ENCODE measurements at places on chromosomes 6 and 20.

DNA sequence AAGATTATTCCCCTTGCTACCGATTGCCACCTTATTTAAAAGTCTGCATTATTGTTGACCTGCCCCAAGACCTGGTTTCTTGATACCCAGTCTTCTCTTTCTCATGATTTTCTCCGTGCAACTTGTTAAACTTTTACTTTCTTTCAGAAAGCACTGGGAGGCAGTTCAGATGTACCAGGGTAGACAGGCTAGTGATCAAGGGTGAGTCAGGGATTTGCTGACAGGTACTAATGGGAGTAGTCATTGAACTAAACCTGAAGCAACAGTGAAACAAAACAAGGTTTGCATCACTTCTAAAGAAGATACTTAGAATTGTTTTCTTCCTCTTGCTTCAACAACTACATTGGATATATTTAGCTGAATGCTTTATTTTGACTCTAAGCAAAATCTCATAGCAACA lies 124.4 kb downstream of the KCNQ5 start:
- DNase-seq: no peak

- no peak for DNase-seq
Measured at GRCh38 chr6:135209803-135210202, 28.7 kb downstream of the MYB start.

GRCh38 chr6:111763381-111763780 lies 109.9 kb downstream of the FYN start:
- DNase-seq: no peak

DNA sequence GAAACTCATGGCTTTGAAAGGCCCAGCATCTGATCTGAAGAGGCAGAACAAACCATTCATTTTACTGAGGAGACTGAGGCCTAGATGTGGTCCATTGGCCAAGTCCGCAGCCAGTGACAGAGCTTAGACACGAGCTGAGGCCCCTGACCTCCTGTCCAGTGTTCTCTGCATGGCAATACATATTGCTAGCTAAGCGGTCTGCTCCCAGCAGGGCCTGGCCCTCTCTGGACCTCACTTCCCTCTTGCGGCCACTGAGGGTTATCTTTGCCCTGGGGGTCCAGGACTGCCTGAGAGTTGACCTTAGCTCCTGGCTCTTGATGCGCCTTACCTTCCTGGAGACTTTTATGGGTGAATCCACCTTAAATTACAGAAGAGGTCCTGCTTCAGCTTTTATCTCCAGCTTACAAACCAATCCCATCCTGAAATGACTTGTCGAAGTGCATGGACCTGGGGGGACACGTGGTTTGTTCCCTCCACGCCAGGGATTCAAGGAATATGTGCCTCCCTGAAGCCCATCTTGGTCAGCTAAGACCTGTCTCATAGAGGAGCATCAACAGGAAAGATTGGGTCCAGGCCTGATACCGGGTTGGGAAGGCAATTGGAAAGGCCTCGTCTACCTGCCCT lies 75.6 kb downstream of the CNBD2 start:
- DNase-seq: no peak

DNA sequence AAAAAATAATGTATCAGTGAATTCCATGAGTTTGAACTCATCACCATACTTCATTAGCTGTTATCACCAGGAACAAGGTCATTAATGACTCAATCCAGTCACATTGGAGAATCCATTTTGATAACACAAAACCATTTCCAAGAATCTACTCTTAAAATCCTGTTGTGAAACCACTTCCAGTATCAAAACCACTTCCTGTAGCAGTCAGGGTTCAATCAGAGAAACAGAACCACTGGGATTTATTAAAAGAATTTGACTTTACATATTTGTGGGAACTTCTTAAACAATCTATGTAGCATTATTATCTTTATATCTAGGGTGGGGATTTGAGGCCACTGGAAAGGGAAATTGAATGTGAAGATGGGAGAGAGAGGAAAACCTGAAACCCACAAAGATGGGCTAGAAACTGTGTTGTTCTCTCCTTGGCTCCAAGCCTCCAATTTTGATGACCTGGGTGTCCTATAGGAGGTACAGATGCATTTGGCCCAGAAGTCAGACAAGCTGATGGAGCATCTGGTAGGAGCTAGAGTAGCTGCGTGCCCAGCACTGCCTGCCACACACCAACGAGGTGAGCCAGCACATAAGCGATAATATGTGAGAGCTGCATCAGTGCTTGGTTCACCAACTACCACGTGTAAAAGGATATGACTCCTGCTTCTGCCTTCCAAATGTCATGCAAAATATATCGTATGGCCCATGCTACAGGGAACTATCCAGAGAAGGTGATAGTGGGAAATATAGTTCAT lies 117.0 kb downstream of the TMEM200A start:
- no peak for DNase-seq

- no peak for DNase-seq
Measured at GRCh38 chr6:129099696-129100095, 216.8 kb downstream of the LAMA2 start.

GRCh38 chr6:21321531-21321930 lies 272.0 kb upstream of the SOX4 start:
- no peak for DNase-seq

- no peak for DNase-seq
Measured at GRCh38 chr20:48889140-48889790, 32.2 kb upstream of the ARFGEF2 start.

GRCh38 chr6:145400508-145400907 lies 334.8 kb downstream of the EPM2A start:
- no peak for DNase-seq

DNA sequence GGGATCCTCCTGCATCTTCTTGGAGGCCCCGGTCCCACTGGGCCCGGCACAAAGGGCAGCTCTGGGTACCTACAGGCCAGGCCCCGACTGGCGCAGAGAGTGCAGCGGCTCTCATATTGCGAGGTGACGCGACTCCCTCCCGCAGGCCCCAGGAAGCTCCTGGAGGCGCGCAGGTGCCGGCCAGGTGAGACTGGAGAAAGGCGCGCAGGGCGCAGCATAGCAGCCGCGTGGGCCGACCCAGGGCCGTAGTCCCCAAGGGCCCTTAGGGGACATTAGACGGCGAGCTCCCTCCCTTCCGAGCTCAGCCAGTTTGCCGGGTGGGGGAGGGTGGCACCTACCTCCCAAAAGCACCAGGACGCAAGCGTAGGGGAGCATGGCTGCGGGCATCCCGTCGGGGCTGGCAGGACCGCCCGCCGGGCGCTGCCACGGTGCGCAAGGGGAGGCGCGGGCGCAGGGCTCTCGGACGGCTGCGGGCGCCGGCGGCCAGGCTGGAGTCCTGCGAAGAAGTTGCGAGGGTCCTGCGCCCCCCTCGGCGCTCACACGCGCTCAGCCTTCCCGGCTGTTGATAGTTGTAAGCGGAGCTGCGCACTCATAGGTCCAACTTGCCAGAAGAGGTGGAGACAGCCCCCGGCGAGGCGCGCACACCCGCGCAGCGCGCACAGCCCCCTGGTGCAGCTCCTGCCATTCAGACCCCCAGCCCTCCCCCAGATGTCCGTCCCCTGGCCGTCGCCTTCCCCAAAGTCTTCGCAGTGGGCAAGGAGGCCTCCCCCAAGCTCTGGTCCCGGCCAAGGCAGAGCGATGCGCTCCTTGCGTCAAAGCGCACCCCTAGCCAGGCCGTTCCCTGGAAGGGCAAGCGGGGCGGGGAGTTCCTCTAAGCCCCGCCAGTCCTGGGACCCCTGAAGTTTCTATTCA lies 622 bp downstream of the APCDD1L start:
- no peak for DNase-seq

GRCh38 chr6:43076464-43077332 lies 584 bp downstream of the PTK7 start:
- DNase-seq: no peak

DNA sequence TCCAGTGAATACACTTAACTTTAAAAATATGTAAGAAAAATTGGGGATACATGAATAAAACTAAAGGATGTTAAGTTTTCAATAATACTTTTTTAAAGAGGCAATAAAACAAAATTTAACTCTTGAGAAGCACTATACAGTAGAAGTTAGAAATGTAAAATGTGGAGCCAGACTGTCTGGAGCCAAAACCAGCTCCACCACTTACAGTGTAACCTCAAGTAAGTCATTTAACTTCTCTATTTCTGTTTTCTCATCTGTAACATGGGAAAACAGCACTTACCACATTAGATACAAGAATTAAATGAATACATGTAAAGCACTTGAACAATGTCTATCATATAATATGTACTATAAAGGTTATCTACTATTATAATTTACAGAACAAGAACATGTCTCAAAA lies 6.7 kb downstream of the ATG5 start:
- DNase-seq: no peak

GRCh38 chr20:46683939-46684750 lies 5.1 kb downstream of the TP53RK start:
- DNase-seq: no peak

- DNase-seq: no peak
Measured at GRCh38 chr6:163120223-163120622, 294.3 kb upstream of the QKI start.

DNA sequence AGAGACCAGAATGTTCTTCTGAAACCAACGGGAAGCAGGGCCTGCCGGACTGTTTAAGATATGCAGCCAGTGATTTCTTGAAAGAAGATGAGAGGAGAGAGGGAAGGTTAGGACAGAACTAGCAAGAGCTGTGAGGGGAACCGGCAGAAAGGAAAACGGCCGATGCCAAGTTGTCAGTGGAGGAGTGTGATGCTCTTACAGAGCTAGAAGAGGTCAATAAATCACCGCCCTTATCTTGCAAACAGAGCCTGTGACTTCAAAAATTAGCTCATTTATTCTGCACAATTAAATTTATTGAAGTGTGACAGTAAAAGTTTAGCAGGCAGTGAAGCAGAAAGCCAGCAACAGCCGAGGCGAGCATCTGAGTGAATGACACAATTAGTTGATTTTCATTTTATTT lies 509.5 kb upstream of the ID4 start:
- no peak for DNase-seq

DNA sequence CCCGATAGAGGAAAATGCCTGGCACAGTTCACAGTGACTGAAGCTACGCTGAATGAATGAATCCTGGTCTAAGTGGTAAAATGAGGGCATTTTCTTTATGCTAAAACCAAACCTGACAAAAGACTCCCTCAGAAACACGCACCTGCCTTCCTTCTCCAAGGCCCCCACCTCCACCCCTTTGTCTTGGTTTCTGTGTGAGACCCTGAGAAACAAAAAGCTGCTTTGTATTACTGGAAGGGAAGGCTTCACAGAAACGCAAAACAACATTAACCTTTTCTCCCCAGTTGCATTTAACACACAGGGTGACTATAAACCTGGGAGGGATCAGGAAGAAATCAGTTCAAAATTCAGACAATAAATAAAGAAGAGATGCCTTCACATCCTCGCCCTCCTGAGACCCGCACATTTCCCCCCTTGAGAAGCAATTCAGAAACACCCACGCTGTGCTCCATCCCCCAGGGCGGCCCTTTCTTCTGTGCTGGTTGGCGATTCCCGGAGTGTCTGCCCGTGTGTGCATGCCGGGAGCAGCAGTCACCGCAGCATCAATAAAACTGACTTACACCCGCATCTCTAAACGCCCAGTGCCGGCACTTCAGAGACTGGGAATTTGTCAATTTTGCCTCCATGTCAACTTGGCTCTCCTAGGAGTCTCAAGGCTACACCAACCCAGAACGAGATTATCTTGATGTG lies 67.2 kb upstream of the TRAF3IP2 start:
- no peak for DNase-seq

GRCh38 chr6:157760589-157761330 lies 62.3 kb upstream of the SNX9 start:
- no peak for DNase-seq

- peak; percentile 27 for DNase-seq
Measured at GRCh38 chr6:149941583-149942460, at the start of gene ULBP2. Gene ULBP2 (plus strand): TSS chr6:149942014. CDS start chr6:149942073, 59 bp downstream.

DNA sequence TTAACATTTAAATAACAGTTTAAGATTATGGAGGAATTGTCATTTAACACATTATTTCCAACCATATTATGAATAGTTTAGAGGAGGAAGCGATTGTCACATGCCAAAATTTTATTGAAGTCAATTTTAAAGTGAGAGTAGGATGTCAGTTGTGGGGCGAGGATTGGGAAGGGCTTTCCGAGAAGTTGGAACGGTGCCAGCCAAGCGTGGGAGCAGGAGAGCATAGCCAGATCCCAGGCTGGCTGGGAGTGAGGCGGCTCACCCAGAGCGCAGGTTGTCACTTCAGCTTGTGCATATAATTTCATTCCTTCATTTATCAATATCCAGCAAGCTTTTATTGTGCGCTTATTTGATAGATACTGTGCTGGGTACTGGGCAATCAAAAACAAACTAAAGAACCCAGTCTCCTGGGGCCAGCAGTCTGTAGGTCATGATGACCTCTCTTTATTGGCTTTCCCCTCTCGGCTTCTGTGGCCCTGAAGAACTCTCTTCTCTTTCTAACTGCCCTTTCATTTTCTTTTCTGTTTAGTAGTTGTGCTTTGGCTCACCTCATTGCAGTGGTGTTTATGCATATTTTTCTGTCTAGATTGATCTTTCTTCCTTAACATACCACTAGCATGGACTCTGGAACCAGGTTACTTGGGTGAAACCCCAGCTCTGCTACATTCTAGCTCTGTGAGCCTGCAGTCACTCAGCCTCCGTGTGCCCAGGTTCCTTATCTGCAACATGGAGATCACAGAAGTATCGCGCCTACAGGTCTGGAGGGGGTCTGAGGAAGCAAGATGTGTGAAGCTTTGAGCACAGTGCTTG lies 6.4 kb downstream of the CEP43 start:
- DNase-seq: no peak

- DNase-seq: no peak
Measured at GRCh38 chr6:105985098-105985815, 100.9 kb upstream of the PRDM1 start.

DNA sequence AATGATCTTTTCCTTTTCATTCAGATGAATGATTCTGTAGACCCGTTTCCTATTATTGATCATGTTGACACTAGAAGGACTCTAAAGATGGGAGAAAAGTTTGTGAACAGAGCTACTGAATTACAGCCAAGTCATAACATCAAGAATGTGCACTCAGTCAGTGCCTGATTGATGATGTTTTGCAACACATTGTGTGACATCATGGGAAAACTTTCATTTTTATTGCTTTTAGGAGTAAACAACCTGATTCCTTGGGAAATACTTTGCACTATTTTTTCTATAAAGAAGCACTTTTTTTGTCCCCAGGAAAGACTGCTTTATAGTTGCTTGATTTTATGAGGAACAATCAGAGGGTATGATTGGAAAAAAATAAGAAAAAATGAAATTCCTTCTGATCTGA lies 383.8 kb upstream of the JAG1 start:
- DNase-seq: no peak

- DNase-seq: no peak
Measured at GRCh38 chr20:46928580-46929132, 34.0 kb downstream of the EYA2 start.

Measured in cerebellar nuclear complex (tissue), 1 donor.